ENCODE measurements at places on chromosomes 11 and 22.

- no peak for DNase-seq
These were observed 58.6 kb upstream of the GUCY1A2 start for GRCh38 chr11:107076832-107077231.

DNA sequence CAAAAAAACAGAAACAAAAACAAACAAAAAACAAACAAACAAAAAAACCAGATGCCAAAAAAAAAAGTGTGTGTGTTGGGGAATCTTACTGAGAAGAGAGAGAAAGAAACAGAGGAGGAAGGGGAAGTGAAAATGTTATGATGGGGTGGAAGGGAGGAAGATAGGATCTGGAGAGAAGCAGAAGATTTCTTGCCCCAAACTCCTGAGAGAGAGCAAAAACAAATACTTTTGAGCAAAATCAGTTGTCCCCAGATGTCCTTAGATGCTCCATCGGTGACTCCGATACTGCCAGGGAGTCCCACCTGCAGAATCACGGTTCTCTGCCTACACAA is 19.9 kb upstream of the GRAMD1B start:
- no peak for DNase-seq

DNA sequence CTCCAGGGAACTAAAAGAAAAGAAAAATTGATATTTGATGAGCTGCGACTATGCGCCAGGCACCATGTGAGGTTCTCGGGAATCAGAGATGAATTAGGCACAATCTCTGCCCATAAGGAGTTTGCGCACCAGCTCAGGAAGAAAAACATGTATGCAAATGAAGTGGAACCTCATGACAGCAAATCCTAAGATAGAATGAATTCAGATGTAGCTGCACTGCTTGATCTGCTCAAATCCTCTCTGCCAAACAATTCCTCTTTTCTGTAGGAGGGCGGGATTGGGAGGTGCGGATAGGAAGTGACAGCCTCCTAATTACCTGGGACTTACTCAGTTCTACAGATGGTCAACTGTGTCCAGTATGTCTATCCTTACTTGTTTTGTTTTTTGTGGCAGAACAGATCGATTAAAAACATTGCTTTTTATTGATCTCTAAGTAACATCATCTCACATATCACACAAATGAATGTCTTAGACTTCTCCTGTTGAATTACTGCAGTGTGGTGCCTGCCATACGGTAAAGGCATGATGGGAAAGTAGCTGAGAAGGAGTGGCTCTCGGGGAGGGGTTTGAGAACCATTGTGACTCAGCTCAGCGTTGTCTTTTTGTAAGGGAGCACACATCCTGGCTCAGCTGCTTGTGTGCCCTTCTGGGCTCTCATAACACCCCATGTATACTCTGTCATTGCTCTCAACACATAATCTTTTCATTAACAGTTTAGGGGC is 13.9 kb downstream of the CRTAM start:
- DNase-seq, result no peak

- DNase-seq, result no peak
These were observed 124.3 kb upstream of the TTC12 start for GRCh38 chr11:113189909-113190667.

GRCh38 chr11:70761094-70761907 is 363.0 kb downstream of the CTTN start:
- DNase-seq, result no peak

DNA sequence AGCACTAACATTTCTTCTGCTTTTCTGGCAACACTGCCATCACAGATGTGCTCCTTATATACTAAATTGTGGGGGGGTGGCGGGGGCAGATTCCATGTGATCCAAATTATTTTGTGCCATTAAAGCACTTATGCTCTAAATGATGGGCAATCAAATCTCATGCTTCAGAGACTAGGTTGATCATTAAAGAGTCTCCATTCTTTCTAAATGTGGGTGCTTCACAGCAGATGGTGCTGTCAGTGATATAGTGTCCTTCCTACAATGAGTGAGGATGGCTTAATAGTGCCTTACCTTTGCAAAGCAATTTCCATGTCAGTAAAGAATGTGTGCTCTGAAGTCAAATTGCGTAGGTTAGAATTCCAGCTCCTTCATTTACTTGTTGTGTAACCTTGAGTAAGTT is 589.8 kb downstream of the ETS1 start:
- DNase-seq, result no peak

GRCh38 chr22:32255726-32256125 is 579 bp upstream of the SLC5A4 start:
- DNase-seq, result no peak

DNA sequence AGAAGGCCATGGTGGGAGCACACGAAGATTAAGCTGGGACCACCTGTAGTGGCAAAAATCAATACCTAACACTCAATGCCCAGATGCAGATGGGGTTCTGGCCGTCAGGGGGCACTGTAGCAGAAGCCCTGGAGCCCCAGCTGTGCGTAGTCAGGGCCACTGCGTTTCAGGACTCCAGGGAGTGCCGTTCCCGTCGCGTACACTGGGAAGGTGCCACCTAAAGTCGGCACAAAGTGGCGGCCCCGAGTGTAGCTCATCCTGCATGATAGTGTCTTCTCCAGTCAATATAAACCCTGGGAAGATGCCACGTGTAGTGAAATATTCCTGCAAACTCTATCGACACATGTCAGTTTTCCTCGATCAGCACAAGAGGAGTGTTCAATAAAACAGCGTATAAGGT is 123.8 kb upstream of the NTM start:
- DNase-seq, result peak; percentile 71

- DNase-seq, result no peak
These were observed 221.8 kb downstream of the DDX10 start for GRCh38 chr11:108886660-108887009.

GRCh38 chr11:69807106-69807815 is 12.0 kb downstream of the FGF3 start:
- DNase-seq, result no peak

All from endothelial cell (in vitro differentiated cells).